ENCODE measurements at places on chromosomes 12 and 14.

GRCh38 chr12:67671892-67672291 lies 23.3 kb downstream of the DYRK2 start:
- DNase-seq: no peak

DNA sequence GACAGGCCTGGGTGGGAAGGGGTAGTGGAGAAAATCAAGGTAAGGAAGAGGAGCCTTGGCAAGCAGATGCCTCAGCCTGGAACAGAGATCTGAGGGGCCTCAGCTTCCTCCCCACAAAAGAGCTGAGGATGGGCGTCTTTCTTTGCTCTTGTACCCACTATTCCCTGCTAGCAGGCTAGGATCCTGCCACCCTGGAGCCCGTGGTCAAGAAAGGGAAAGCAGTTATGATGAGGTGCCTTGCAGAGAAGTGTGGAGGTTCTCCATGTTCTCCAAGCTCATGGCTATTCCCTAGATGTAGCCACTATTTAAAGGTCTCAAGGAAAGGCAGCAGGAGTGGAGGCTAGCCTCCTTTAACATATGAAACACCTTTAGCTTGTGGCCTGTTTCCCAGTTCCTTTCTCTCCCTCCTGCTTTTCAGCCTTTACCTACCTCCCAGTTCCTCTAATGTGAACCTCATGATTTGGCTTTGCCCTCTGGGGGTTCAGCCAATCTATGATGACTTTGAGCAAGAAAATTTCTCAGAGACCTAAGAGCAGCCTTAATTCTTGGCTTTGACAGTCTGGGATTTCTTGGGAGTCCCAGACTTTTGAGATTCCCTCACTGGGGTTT lies 1.1 kb downstream of the IKZF4 start:
- DNase-seq: no peak

- DNase-seq: no peak
These were observed 3.8 kb downstream of the CBLN3 start for GRCh38 chr14:24425704-24426103.

DNA sequence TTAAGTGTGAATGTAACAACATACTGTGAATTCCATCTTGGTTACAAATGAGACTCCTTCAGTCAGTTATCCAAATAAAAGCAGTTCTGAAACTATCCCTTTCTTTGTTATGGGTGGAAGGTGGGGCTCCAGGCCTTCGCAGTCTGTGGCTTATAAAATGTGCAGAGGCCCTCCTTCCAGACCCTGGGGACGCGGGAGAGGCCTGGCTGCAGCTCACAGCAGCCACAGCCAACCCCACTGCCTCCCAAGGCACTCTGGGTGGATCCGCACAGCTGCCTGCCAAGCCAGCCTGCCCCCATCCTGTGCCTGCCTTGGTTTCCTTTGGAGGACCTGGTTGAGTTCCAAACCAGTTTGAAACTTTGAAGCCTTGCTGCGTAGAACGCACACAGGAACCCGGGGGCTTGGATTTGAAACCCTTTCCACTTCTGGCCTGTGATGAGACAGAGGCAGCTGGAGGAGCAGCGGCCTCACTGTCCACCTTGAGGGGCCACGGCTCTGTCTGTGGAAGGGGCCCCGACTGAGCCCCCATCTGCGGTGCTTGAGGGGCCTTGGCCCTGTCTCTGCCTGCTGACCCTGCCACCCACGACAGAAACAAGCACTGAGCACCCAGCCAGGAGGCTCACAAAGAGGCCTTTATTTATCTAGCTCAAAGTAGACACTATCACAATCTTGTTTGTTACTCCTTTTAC lies 30.4 kb downstream of the CCNK start:
- DNase-seq: no peak

All from CD8-positive, alpha-beta memory T cell (primary cell).